GM23338 (cell line): ENCODE measurements at places on chromosomes 13 and 19.

- H3K36me3 ChIP-seq: peaks cover 13% of the 10 kb centered on the region
- no peaks in the 10 kb centered on the region for H3K27me3 ChIP-seq
- H3K4me1 ChIP-seq: peaks cover 40% of the 10 kb centered on the region
- H3K4me3 ChIP-seq: peak overlapping the region; percentile 39
These were observed 89.2 kb downstream of the PTPRS start for GRCh38 chr19:5251096-5252065.

- H3K4me1 ChIP-seq: no peaks in the 10 kb centered on the region
- peak; percentile 43 for DNase-seq
- H3K4me3 ChIP-seq: no peak overlapping the region
- no peaks in the 10 kb centered on the region for H3K27me3 ChIP-seq
These were observed 2220.8 kb upstream of the PCDH20 start for GRCh38 chr13:63636316-63636993.

GRCh38 chr19:3154957-3155736, 19.3 kb downstream of the GNA15 start:
- no peak overlapping the region for H3K4me3 ChIP-seq
- H3K36me3 ChIP-seq: no peaks in the 10 kb centered on the region
- no peak overlapping the region for H3K27ac ChIP-seq
- no peaks in the 10 kb centered on the region for H3K27me3 ChIP-seq
- no peak for DNase-seq

DNA sequence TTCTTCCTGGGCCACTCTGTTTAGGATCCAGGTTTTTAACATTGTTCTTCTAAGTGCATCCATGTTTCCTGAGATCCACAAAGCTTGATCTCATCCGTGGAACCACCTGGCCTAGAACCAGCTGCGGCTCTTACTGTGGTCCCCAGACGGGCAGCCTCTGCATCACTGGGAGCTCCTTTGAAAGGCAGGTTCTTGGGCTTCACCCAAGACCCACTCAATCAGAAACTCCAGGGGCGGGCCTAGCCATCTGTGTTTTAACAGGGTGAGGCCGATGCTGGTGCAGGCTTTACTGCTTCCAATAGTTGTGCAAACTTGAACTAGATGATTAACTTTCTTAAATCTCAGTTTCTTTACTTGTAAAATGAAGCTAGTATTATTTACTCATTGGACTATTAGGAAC, 605.7 kb downstream of the FGF9 start:
- H3K36me3 ChIP-seq: no peaks in the 10 kb centered on the region
- H3K27me3 ChIP-seq: no peaks in the 10 kb centered on the region
- DNase-seq: no peak
- no peaks in the 10 kb centered on the region for H3K4me1 ChIP-seq
- no peak overlapping the region for H3K27ac ChIP-seq

GRCh38 chr13:94300401-94300800, 179.1 kb downstream of the DCT start:
- DNase-seq: no peak
- H3K27me3 ChIP-seq: no peaks in the 10 kb centered on the region
- H3K4me1 ChIP-seq: peaks cover 14% of the 10 kb centered on the region
- no peak overlapping the region for H3K27ac ChIP-seq
- H3K36me3 ChIP-seq: no peaks in the 10 kb centered on the region
- no peak overlapping the region for H3K4me3 ChIP-seq

DNA sequence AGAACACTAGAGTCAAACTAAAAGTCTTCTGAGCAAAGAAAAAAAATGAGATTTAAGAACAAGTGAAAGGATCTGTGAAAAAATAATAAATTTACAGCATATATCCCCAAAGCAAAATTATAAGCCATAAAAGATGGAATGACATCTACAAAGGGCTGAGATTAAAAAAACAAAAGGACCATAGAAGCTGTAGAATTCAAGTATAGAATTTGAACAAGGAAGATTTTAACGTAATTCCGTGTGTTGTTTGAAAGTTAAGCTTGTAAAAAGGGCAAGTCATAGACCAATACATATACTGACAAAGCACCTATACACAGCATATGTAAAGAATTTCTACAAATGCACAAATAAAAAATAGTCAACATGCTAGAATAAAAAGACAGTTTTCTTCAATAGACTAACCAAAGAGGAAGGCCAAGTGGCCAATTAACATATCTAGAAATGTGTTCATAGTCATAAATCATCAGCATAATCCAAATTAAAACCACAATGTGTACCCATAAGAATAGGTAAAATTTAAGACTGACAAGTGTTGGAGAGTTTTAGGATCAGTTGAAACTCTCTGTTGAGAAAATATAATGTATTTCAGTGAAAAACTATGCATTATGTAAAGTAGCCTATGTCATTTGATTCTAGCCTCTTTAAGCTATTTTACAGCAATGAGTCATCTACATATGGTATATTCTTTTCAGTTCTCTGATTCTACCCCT, 674.9 kb downstream of the OLFM4 start:
- no peak overlapping the region for H3K4me3 ChIP-seq
- peaks cover 5% of the 10 kb centered on the region; the same call in 1 of the 2 replicates for H3K4me1 ChIP-seq
- H3K36me3 ChIP-seq: no peaks in the 10 kb centered on the region
- no peak for DNase-seq
- H3K27me3 ChIP-seq: no peaks in the 10 kb centered on the region
- no peak overlapping the region for H3K27ac ChIP-seq

- no peak overlapping the region for H3K4me3 ChIP-seq
- no peaks in the 10 kb centered on the region for H3K36me3 ChIP-seq
- H3K27me3 ChIP-seq: no peaks in the 10 kb centered on the region
- no peak overlapping the region for H3K27ac ChIP-seq
These were observed 35.9 kb upstream of the MAB21L1 start for GRCh38 chr13:35512271-35512920.

GRCh38 chr19:3115916-3116602, 19.8 kb upstream of the GNA15 start:
- H3K27me3 ChIP-seq: no peaks in the 10 kb centered on the region
- H3K27ac ChIP-seq: 0 out of 2 replicates have a peak overlapping the region, but pooled peaks have one; percentile 26
- no peak overlapping the region for H3K4me3 ChIP-seq
- no peaks in the 10 kb centered on the region for H3K4me1 ChIP-seq

DNA sequence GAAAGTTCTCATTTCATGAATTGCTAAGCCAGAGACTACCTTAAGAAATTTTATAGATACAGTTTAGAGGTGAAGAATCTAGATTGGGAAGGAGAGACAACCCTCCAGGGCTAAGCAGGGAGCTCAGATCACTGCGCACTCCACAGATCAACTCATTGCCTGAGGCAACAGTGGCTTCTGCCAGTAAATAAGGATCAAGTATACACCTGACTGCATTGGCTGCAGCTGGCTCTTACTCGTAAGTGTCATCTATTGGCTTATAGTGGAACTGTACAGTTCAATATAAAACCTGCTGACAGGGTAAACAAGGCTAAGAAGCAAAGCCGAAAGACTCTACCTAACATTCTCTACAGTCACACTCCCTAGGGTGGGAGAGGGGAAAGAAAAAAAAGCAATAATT, 18.0 kb upstream of the C1QTNF9B start:
- H3K4me1 ChIP-seq: peaks cover 13% of the 10 kb centered on the region
- H3K27ac ChIP-seq: no peak overlapping the region
- no peaks in the 10 kb centered on the region for H3K36me3 ChIP-seq

- no peak overlapping the region for H3K27ac ChIP-seq
- no peaks in the 10 kb centered on the region for H3K27me3 ChIP-seq
- DNase-seq: peak; percentile 85
- peak overlapping the region; percentile 52 for H3K4me3 ChIP-seq
These were observed 120.0 kb downstream of the CRYL1 start for GRCh38 chr13:20405691-20406090.

- H3K27me3 ChIP-seq: no peaks in the 10 kb centered on the region
- no peak overlapping the region for H3K27ac ChIP-seq
- H3K4me3 ChIP-seq: no peak overlapping the region
- peaks cover 57% of the 10 kb centered on the region for H3K36me3 ChIP-seq
- no peaks in the 10 kb centered on the region for H3K4me1 ChIP-seq
These were observed 7.7 kb downstream of the DIS3 start for GRCh38 chr13:72774019-72774418.

GRCh38 chr13:86581706-86582105, 782.5 kb upstream of the SLITRK6 start:
- H3K4me3 ChIP-seq: no peak overlapping the region
- no peaks in the 10 kb centered on the region for H3K36me3 ChIP-seq
